ENCODE measurements at places on chromosomes 7 and 10.

DNA sequence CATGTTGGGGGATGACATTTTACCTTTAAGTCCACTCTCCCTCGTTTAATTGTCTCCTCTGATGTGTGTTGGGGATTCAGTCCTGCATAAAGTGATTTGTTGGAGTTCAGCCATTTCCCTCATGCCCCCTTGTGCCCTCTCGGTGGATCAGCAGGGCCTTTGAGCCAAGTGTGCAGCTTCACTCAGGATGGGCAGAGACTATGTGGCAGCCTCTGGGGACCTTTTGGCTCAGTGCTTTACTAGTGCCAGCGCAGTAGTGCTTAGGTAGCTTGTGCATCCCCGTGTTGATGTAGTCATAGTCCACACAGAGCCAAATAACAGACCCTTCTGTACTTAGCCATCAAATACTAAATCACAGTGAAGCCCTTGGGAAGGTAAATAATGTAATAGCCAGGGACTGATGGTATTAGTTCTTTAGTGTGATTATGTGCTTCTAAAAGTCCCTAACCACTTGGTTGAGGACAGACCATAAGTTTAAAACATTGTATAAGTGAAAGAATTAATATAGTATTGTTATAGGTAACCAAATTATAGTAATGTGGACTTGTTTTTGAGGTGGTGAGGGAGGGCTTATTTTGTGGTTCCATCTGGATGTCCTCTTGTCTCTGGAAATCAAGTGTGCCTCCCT is 11.4 kb downstream of the BUB3 start:
- no peak for DNase-seq

GRCh38 chr10:5165738-5166137 is 19.2 kb downstream of the AKR1C8 start:
- no peak for DNase-seq

DNA sequence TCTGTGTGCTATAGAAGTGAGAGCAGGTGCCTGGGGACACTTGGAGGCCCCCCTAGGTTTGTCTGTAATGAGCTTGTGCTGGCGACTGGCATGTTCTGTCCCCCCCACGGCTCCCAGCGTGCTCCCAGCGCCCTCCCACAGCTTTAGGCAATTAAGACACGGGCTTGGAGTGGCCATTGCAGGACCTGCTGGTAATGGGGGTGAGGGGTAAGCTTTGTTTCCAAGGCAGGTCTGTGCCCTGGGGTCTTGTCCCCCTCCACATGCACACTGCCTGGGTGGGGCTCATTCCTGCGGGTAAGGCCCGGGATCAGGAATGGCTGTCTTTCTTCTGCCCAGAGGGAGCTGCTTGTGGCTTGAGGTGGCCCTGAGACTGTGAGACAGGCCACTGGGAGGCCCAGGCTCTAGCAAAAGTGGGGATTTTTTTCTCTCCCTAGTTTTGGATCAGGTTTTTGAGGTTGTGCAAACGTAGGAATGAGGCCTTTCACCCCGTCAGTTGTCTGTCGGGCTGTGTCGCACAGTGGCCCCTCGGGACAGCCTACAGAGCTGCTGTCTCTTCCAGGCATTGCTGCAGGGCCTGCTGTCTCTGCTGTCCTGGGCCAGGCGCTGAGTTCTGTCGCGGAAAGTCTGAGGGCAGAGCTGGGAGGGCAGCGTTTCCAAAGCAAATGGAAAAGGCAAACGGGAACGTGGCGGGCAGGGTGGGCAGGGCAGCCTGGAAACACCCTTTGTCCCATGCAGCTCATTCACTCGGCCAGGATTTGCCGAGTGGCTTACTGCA is 107.4 kb downstream of the LHPP start:
- no peak for DNase-seq

DNA sequence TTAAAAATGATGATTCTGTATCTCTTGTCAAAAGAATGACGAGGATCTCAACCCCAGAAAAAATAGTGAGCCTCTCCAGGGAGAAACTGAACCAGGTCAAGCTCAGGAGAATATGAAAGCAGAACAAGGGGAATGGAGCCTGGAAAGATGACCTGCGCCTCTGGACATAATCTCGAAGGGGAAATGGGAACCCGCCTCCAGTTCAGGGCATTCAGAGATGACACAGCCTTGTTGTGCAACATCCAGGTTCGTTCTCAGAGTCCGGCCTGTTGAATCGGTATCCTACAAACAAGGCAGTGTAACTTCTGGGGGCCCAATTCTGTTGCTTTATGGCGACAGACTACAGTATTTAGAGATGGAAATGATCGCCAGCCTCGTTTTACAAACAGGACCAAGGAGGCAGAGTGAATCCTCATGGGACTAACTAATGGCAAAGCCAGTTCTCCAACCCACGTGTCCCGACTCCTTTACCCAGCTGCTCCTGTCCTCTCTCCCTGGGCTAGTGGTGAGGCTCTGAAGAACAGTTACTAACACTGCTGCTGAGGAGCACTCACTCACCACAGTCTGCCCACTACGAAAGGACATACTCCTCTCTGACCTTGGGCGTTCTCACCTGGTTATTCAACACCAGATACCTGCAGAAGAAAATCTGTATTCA is 67.6 kb downstream of the JAZF1 start:
- no peak for DNase-seq

DNA sequence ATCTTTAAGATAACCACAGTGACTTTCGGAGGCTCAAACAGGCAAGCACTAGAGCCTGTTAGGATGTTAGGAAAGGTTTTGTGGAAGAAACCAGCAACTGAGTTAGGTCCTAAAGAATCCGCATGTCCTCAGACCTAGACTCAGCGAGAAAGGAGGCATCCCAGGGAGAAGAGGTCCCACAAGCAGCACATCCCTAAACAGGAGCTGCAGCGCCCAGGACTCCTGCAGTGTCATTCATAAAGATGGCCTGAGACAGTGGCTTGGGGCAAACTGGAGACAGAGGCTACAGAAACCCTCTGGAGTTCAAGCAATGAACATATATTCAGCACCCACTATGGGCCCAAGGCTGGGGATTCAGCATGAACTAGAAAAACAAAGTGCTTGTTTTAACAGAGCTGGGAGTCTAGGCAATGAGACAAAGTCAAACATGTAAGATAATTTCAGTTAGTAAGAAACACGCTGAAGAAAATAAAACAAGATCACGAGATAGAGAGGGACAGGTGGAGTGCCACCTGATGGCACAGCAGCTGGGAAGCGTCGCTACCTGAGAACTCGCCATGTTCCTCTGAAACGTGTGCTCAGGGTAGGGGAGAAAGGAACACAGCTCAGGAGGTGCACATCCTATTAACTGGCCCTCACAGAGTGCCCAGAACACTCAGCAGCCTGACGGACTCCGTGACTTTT is 48.1 kb downstream of the PARD3 start:
- DNase-seq = no peak

GRCh38 chr7:38907766-38908165 is 1.2 kb downstream of the VPS41 start:
- no peak for DNase-seq

DNA sequence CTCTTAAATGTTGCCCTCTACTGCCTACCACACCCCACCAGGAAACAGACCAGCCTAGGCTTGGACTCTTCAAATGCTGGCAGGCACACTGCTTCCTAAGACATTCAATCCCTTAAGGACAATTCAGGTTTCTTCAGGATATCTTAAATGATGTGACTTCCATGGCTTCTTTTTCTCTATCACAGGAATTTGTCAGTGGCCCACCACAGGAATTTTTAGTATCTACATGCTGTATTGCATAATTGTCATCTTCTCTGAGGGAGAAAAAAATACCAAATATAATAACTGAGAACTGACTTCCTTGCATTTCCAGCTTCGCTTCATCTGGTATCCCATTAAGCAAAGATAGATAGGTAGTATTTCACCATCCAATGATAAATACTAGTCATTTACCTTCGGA is 129.3 kb downstream of the WNT2 start:
- DNase-seq = no peak

DNA sequence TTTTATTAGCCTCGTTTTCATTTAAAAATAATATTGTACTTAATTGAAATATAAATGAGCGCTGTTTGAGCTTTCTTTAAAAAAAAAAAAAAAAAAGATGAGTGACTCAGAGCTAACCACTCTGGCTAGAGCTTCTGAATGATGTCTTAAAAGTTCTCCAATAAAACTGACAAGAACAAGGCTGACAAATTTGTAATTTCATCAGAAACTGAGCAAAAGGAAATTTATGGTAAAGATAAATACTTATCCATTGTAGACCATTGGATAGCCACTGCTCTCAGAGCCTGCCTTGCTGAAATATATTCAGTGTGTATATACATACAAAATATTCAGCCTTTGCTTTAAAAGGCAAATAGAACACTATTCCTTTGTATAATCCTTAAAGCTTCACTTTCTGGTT is 91.2 kb upstream of the OIT3 start:
- DNase-seq = no peak

- no peak for DNase-seq
Observed at GRCh38 chr10:68628576-68629127, 68.5 kb downstream of the TET1 start.

DNA sequence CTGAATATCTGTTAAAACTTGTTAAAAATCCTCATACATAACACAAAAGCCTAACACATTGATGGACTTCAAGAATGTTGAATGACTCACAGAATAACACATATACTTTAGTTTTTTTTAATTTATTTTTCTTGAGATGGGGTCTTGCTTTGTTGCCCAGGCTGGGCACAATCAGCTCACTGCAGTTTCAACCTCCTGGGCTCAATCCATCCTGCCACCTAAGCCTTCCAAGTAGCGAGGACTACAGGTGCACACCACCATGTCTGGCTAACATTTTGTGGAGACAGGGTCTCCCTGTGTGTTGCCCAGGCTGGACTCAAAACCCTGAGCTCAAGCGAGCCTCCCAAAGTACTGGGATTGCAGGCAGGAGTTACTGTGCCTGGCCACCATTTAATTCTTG is 28.1 kb downstream of the SUV39H2 start:
- no peak for DNase-seq

DNA sequence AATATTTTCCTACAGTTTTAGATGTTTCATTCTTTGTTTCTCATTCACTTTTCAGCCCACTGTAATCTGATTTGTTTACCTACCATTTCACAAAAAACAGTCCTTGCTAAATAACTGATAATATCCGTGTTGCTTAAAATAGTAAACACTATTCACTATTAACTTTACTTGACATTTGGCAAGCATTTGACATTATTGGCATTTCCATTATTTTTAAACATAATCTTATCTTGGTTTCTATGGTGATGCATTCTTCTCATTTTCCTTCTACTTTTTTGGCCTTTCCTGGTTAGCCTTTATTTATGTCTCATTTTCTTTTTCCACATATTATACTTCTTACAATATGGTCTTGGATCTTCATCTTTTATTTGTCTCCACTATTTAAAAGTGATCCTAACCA is 715.3 kb downstream of the DNAJB9 start:
- DNase-seq = no peak

GRCh38 chr7:133536450-133536849 is 283.6 kb downstream of the EXOC4 start:
- no peak for DNase-seq

DNA sequence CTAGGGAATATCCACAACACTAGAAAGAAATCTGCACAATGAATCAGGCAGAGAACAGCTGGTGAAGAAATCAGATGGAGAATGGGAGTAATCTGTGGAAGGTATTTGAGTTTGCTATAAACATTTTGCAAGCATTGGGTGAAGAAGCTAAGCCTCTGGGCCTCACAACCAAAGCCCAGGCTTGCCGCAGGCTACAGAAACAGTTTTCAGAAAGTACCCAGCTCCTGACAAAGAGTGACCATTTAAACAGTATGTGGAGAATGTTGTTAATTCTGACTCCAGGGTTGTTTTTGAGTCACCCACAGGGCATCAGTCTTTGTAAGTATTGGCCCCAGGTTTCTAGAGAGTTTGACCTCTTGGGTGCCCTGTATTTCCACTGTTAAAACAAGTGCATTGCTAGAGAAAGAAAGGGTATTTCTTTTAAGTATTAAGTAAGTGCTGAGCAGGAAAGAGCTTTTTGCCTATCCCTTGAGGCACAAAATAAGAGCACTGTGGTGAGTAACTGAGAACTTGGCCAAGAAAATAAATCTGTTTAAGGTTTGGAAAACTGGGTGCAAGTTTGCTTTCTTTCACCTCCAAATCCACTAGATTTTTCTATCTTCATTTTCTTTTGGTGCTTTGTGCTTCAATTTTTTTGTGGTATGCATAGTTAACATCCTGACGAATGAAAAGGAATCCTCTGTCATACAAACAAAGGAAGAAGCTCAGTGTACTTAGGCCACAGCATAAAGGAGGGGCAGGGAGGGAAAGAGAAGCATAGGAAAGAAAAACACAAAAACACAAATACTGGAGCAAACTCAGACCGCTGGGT is 691.8 kb downstream of the SUGCT start:
- DNase-seq = no peak

GRCh38 chr7:66250711-66251110 is 45.6 kb downstream of the TPST1 start:
- DNase-seq = no peak

- no peak for DNase-seq
Observed at GRCh38 chr10:104342941-104343411, 4.7 kb upstream of the ITPRIP start.

DNA sequence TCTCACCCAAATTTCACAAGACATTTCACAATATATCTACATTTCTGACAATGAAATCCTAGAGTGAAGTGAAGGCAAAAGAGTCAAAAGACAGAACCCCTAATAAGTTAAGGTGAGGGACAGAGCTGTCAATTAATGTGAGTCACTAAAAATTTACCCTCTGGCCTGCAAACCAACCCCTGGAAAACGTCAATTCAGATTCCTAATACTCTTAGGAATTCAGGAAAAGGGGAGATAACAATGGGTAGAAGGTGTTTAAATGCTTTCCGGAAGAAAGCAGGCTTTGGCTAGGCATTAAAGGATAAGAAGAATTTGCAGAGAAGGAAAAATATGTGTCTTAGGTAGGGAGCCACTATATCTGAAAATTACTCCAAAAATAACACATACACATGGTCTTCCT is 299.6 kb downstream of the INHBA start:
- no peak for DNase-seq
